Sigmoid colon (tissue), 7 donors: ENCODE measurements at places on chromosomes 12 and 14. TPM values are rescaled to one million over a fixed set of nuclear protein-coding genes. Genes with fewer than 3 reads are reported as not detected.

NGB gene
- 3.5 TPM for total RNA-seq

CLEC7A gene
- 8.9 TPM for total RNA-seq

SIX6 gene
- not detected for total RNA-seq

TMED10 gene
- total RNA-seq: 167 TPM

ERBB3 gene
- 17.5 TPM for total RNA-seq

FKBP11 gene
- 7.1 TPM for total RNA-seq

TAS2R10 gene
- 0.33 TPM for total RNA-seq

ANG gene
- total RNA-seq: 44.4 TPM

CACNB3 gene
- 17.1 TPM for total RNA-seq

CEBPE gene
- total RNA-seq: not detected
